ENCODE measurements at places on chromosomes 6 and 20.

DNA sequence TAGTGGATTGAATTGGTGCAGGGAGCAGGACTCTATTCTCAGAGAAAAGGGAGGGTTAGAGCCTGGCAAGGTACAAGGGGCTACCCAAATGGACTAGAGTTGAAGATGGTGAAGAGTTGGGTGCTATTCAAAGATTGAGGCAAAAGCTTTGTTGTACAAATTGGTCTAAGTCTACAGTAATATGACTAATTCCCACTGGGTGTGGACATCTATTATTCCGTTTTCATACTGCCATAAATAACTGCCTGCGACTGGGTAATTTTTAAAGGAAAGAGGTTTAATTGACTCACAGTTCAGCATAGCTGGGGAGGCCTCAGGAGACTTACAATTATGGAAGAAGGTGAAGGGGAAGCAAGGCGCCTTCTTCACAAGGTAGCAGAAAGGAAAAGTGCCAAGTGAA is 266.3 kb downstream of the TPBG start:
- no peak for DNase-seq

DNA sequence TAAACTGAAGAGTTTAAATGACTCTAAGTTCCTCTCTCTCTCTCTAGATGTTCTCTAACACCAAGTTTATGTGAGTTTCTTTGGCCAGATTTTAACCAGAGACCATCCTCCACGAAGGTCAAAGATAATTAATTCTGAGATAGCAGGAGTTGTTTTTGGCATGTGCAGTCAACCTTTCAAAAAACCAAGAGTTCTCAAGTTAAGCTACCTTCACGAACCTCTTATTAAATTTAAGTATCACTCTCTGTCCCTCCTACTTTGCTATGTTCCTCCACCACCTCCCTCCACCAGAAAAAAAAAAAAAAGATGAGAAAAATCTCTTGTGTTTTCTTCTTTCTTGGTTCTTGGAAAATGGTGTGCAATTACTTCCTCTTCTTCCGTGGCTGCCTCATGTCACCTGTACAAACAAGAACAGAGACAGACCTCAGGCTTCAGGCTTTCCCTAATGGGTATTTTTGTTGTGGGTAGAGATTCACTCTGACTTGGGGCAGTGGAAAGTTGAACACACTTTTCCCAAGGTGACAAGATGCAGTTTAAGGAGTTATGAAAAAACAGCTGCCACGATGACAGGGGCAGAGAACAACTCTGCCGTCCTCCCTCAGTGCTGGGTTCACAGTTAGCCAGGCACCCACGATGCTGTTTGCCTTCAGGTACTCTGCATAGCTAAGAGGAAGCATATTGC is 64.3 kb downstream of the ADTRP start:
- DNase-seq, result no peak

- no peak for DNase-seq
Measured at GRCh38 chr20:34561661-34562060, 3.1 kb downstream of the MAP1LC3A start.

- no peak for DNase-seq
Measured at GRCh38 chr6:15511248-15512125, 151.3 kb downstream of the DTNBP1 start.

DNA sequence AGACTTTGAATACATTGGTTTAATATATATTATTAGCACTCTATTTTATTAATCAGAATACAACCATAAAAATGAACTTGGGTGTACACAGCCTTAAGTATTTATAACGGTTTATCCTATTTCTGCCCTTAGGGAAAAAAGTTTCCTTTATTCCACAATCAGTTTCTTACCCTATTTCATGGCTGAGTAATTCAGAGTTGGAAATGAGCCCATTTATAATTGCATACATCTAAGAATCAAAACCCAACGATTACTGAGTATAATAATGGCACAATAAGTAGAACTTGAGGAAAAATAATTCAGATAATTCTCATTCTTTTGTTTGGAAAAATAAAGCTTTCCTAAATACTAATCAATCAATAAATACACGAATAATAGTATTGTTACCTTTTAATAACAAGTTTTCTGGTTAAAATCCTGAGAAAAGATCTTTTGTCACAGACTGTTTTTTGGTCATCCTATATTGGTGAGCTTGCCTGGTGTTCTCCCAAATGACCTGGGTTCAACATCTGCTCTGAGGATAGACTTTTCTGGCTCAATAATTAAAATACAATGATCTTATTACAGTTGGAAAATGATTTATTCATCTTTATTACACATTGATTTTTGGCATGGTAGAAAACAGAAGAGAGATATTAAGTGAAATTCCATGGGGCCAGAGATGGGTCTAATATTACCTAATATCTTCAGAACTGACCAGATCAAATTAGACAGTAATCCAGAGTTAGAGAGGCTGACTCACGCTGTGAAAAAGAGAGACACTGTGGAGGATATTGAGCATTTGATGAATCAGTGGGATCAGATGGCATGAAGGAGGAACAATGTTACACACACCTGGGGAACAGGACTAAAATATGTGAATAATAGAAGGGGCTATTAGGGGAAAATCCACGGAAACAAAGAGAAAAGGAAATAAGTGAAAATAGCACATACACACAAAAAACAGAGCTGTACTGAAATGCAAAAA is 162.1 kb upstream of the TBX18 start:
- DNase-seq, result no peak

DNA sequence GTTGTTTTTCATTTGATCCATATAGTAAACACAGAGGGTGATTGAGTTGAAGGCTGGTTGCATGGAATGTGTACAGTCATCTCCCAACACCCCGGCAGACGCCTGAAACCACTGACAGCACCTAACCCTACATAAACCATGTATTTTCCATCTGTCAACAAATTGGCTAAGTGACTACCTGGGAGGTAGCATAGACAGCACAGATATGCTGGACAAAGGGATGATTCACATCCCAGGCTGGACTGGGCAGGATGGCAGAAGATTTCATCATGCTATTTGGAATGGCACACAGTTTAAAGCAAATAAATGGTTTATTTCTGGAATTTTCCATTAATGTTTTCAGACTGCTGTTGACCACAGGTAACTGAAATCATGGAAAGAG is 4.4 kb upstream of the VIP start:
- no peak for DNase-seq

All from NB4 (cell line).